ENCODE measurements at places on chromosomes 12 and 14.
A peak's percentile ranks its signal among the peaks of the same experiment; 100 is the strongest.

- no peak overlapping the region for H3K4me3 ChIP-seq
- H3K36me3 ChIP-seq = no peaks in the 10 kb centered on the region
- H3K27me3 ChIP-seq = no peaks in the 10 kb centered on the region
- no peak overlapping the region for H3K27ac ChIP-seq
Observed at GRCh38 chr12:79661629-79662028, 29.1 kb downstream of the PAWR start.

DNA sequence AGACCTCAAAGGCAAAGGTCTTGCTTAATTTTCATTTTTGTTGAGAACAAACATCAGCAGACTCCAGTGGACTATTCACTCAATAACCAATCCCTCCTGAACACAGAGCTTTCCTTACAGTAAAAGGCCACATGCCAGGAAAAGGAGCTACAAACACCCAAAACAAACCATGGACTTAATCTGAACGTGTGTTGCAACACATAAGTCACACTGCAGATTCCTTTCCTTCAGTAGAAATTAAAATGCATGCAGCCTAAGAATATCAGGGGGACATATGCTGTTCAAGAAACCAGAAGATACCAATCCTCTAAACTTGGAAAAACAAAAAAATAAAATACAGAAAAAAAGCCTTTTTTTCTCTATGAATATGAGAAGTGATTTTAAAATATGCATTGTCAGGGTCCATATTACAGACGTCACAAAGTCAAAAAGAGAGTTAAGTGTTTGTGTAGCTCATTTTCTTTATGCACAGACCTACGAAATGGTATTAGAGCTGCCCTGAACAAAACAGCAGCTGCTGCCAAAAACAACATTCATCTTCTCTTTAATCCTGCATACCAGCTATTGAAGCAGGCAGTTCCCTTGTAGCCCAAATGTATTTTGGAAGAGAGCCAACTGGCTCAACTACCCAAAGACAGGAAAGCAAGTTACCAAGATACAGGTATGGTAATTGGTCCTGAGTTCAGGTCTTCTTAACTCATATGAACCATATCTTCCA is 26.2 kb downstream of the KITLG start:
- H3K4me3 ChIP-seq = no peak overlapping the region
- peak overlapping the region; percentile 52 for H3K27ac ChIP-seq
- H3K36me3 ChIP-seq = no peaks in the 10 kb centered on the region
- peaks cover 19% of the 10 kb centered on the region for H3K4me1 ChIP-seq
- no peaks in the 10 kb centered on the region for H3K27me3 ChIP-seq
- peak; percentile 84 for DNase-seq

DNA sequence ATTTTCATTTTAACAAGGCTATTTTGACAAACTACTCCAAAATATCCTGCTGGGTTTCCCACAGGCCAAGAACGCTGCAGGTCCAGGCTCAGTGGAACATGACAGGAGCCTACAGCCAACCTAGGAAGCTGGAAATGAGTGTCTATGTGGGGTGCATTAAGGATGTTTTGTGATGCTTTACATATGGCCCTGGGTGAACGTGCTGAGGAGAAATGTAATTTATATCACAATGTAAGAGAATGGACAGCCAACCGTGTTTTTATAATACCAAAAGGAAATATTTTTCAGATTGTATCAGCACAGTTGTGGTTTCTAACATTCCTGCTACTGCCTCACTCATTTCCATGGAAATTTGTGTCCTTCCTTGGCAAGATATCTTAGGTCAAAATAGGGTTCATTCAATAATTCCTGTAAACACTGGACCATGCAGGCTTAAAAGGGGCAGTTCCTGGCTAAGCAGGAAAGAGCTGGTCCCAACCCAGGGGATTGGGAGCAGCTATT is 51.5 kb downstream of the ST8SIA1 start:
- H3K27ac ChIP-seq = peak overlapping the region; percentile 85
- peak; percentile 92 for DNase-seq
- peaks cover 1% of the 10 kb centered on the region for H3K36me3 ChIP-seq
- H3K4me1 ChIP-seq = peaks cover 16% of the 10 kb centered on the region
- H3K4me3 ChIP-seq = no peak overlapping the region

GRCh38 chr12:123026094-123026853 is 45.8 kb downstream of the ARL6IP4 start:
- H3K4me1 ChIP-seq = peaks cover 3% of the 10 kb centered on the region
- H3K27me3 ChIP-seq = no peaks in the 10 kb centered on the region
- DNase-seq = no peak
- H3K36me3 ChIP-seq = no peaks in the 10 kb centered on the region

DNA sequence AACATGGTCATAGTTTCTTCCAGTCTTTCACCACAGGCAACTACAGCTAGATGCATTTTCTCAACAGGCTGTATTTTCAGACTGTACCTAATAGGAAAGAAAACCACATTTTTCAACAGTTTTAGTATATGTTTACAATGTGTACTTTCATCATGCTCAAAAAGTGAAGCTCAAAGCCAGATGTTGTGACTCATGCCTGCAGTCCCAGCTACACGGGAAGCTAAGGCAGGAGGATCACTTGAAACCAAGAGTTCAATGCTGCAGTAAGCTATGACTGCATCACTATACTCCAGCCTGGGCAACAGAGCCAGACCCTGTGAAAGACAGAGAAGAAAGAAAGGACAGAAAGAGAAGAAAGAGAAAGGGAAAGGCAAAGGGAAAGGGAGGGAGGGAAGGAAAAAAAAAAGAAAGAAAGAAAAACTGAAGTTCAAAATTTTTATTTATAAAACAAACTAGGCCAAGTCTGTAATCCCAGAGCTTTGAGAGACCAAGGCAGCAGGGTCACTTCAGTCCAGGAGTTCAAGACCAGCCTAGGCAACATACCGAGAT is 25.5 kb downstream of the GXYLT1 start:
- no peak overlapping the region for H3K4me3 ChIP-seq
- H3K27ac ChIP-seq = peak overlapping the region; percentile 72
- no peaks in the 10 kb centered on the region for H3K27me3 ChIP-seq
- H3K36me3 ChIP-seq = no peaks in the 10 kb centered on the region

Measured in fibroblast of lung (primary cell).